Naive thymus-derived CD4-positive, alpha-beta T cell (primary cell): ENCODE measurements at places on chromosomes 13 and 19. TPM values are rescaled to one million over a fixed set of nuclear protein-coding genes. Genes with fewer than 3 reads are reported as not detected.

DNA sequence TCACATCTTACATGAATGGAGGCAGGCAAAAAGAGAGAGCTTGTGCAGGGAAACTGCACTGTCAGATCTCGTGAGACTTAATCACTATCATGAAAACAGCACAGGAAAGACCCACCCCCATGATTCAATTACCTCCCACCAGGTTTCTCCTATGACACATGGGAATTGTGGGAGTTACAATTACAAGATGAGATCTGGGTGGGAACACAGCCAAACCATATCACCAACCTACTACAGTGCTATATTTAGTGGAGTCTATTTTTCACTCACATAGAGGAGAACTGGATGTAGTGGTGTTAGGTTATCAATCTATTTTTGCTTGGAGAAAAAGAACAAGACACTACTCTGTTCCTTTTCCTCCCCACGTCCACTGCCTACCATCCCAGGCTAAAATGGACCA, 276.6 kb downstream of the KCTD12 start:
- no peak for DNase-seq

DNA sequence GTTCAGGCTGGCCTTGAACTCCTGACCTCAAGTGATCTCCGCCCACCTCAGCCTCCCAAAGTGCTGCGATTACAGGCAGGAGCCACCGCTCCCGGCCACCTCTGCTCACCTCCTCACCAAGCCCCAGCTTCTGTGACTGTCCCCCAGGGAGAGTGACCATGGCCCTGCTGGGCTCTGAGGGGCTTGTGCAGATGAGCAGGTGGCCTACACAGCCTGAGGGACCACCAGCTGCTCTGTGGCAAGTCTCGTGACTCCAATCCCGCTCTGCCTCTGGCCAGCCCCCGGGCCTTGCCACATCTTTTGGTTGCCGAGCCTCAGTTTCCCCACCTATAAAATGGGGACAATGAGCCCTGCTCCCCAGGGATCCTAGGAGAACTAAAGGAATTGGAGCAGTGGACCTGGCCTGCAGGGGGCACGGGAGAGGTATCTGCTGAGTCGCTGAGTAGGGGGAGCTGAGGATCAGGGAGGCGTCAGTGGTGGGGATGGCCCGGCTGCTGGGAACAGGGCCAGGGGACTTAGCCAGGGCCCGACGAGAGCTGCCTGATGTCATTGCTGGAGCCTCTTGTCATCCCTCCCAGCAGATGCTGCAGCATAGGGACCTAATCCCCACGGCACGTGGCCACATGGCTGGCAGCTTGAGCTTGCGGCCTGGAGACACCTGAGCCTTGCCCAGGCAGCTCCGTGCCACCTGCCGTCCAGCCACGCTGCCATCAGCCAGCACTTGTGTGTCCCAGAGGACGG, 74.7 kb downstream of the GADD45B start:
- DNase-seq: no peak

- DNase-seq: no peak
Observed at GRCh38 chr19:53466726-53467484, 628 bp upstream of the ZNF813 start.

- no peak for DNase-seq
Observed at GRCh38 chr19:6682607-6683128, 12.7 kb upstream of the TNFSF14 start.

- DNase-seq: no peak
Observed at GRCh38 chr13:27624071-27624470, 2.4 kb downstream of the POLR1D start.

DNA sequence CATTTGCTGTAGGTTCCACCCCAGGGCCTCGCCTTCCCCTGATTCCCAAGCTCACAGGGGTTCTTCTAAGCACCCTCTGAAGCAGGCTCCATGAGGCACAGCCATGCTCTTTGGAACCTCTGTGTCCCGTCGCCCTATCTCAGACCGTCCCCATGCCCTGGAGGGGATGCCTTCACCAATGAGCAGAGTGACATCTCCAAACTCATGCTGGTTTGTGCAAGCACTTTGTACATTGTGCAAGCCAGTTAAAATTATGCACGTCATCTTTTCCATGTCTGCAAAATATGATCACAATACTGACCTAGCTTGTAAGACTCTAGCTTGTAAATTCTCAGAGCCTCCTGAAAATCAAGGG, 46.5 kb upstream of the RAP2A start:
- no peak for DNase-seq

GRCh38 chr13:95710313-95710712, 33.4 kb downstream of the DNAJC3 start:
- DNase-seq: no peak

GRCh38 chr13:24619282-24619681, 60.9 kb upstream of the ATP12A start:
- DNase-seq: no peak

GRCh38 chr13:79870766-79871165, 389.8 kb downstream of the NDFIP2 start:
- DNase-seq: no peak

- DNase-seq: peak; percentile 95
Observed at GRCh38 chr19:16324384-16325160, at the start of gene KLF2. TSS of gene KLF2 (plus strand) at chr19:16324826. CDS start at chr19:16324924, 98 bp downstream.

DNA sequence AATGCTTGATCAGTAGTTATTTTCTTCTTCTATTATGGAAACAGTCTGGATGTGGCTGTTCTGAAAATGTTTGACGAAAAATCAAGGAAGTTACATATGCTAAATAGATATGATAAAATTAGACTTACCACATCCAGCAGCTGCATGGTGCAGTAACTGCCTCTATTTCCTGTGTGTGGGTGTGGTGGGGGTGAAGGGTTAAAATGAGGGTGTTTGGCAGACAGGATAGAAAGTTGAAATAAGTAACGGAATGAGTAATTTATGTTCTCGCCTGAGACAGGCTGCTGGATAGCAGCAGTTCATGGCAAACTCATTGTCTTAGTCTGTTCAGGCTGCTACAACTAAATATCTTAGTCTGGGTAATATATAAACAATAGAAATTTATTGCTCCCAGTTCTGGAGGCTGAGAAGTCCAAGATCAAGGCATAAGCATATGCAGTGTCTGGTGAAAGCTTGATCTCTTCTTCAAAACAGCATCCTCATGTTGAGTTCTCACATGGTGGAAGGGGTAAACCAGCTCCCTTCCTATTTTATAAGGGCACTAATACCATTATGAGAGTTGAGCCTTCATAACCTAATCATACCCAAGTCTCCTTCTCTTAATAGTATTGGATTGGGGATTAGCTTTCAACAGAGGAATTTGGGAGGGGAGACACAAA, 1248.9 kb downstream of the SLITRK5 start:
- peak; percentile 48 for DNase-seq

DNA sequence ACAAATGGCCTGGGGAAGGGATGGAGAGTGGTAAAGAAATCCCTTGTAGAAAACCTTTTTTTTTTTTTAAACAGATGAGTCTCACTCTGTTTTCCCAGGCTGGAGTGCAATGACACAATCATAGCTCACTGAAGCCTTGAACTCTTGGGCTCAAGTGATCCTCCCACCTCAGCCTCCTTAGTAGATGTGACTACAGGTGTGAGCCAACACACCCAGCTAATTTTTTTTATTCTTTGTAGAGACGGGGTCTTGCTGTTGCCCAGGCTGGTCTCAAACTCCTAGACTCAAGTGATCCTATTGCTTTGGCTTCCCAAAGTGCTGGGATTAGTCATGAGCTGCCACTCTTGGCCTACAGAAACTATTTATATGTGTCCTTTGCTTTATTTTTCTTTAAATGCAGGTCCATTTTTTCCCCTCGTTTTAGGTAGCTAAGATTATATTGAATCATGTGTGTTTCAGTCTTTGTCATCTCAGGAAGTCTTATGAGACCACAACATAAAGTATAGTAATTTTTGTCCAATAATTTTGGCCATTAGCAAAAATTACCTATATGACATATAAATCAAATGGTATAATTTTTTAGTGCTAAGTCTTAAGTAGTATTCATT, 10.5 kb downstream of the LPAR6 start:
- no peak for DNase-seq

- DNase-seq: no peak
Observed at GRCh38 chr13:112836940-112837339, 132.1 kb upstream of the MCF2L start.

DNA sequence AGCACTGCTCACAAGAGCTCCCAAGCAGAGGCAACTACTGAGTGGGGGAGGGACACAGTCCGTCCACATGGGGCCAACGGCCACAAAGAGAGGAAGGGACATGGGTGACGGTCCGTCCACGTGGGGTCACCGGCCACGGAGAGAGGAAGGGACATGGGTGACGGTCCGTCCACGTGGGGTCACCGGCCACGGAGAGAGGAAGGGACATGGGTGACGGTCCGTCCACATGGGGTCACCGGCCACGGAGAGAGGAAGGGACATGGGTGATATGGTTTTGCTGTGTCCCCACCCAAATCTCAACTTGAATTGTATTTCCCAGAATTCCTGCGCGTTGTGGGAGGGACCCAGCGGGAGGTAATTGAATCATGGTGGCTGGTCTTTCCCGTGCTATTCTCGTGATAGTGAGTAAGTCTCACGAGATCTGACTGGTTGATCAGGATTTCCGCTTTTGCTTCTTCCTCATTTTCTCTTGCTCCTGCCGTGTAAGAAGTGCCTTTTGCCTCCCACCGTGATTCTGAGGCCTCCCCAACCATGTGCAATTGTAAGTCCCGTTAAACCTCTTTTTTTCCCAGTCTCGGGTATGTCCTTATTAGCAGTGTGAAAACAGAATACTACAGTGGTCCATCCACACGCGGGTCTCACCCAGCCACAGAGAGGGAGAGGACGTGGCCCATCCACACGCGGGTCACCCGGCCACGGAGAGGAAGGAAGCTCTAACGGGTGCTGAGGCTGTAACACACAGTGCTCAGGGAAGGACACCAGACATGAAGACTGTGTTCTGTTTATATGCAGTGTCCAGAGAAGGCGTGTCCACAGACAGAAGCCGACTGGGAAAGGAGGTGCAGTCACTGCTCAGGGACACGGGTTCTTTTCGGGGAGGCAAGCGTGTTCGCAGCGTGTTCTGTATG, 48.5 kb downstream of the GAS6 start:
- DNase-seq: peak; percentile 36

DNA sequence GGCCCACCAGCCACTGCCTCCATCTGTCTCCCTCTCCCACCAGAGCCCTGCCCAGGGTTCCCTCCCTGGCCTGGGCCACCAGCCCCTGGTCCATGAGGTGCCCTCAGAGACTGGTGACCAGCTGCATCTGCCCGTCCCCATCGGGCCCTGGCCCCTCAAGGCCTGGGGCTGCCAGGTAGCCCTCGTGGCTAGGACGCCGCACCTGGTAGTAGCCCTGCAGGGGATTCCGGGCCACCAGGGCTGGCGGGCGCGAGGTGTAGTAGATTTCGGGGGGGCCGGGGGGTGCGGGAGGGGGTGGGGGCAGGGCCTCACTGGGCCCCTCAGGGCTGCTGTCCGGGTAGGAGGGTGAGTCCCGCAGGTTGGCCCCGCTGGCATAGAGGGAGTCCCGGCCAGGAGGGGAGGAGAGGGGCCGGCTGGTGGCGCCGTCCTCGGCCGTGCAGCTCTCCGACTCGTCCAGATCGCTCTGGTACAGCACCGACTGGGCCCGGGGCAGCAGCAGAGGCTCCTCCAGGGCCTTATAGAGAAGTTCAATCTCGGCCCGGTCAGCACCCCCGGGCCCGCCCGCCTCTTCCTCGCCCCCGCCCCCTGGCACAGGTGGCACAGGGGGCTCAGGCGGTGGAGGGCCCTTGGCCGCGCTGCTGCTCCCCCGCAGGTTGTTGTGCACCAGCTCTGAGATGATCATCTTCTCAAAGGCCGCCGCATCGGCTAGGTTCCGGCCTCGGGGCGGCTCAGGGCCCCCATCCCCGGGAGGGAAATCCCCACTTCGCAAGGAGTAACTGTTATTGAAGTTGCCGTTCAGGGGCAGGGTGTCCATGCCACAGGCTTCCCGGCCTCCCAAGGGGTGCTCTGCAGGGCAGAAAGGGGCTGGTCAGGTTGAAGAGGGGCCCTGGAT, 14.6 kb upstream of the ASF1B start:
- no peak for DNase-seq

GRCh38 chr19:46198756-46199155, 30.8 kb upstream of the IGFL1 start:
- DNase-seq: no peak

DNA sequence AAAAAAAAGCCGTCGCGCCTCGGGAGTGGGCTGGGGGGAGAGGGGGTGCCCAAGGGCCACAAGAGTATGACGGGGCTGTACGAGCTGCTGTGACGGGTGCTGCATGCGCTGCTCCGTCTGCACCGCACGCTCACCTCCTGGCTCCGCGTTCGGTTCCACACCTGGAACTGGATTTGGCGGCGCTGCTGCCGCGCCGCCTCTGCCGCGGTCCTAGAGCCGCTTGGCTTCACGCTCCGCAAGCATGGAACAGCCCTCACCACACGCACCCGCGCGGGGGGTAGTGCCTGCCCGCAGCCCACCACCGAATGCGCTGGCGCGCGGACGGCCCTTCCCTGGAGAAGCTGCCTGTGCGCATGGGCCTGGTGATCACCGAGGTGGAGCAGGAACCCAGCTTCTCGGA, 18.8 kb downstream of the C1QTNF9 start:
- no peak for DNase-seq

- no peak for DNase-seq
Observed at GRCh38 chr19:13328241-13328640, 178.0 kb downstream of the IER2 start.

GRCh38 chr19:57830071-57830602, at the start of gene ZNF587B:
TSS of gene ZNF587B (plus strand) at chr19:57830299. CDS start at chr19:57830529, 230 bp downstream.
- peak; percentile 16 for DNase-seq

DNA sequence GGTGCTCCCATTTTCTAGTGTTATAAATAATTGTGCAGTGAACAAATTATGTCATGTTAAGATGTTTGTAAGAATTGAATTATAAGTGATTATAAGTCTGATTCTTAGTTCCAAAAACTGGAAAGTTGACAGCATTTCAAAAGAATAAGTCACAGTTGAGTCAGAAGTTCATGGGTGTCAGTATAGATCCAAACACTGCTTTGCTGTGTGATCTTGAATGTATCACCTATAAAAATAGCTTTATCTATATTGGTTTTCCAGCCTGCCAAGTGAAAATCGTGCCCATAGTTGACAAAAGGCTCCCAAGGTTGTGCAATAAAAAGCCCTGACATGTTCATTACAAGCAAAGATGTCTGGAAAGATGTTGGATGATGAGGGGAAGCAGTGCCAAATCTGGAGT, 336.0 kb downstream of the MTUS2 start:
- DNase-seq: no peak

GRCh38 chr19:42158926-42159325, 26.7 kb upstream of the POU2F2 start:
- no peak for DNase-seq

Gene SMIM24
- not detected for polyA plus RNA-seq

Gene FFAR1
- polyA plus RNA-seq: not detected

Gene TUBB4A
- polyA plus RNA-seq: 4.5 TPM

Gene KLK3
- not detected for polyA plus RNA-seq

Gene NLRP9
- not detected for polyA plus RNA-seq

Gene HIPK4
- polyA plus RNA-seq: not detected

Gene TSPAN16
- polyA plus RNA-seq: not detected

Gene PBX4
- polyA plus RNA-seq: 9.2 TPM

Gene ZNF256
- polyA plus RNA-seq: 6.1 TPM

Gene C1QTNF9B
- not detected for polyA plus RNA-seq

Gene GIPC3
- 1.3 TPM for polyA plus RNA-seq

Gene CLN5
- polyA plus RNA-seq: 27.5 TPM
